ENCODE measurements at places on chromosomes 4 and X. TPM values are rescaled to one million over a fixed set of nuclear protein-coding genes. Genes with fewer than 3 reads are reported as not detected.

- no peak for DNase-seq
Measured at GRCh38 chr4:66741081-66741480, 804.2 kb downstream of the CENPC start.

DNA sequence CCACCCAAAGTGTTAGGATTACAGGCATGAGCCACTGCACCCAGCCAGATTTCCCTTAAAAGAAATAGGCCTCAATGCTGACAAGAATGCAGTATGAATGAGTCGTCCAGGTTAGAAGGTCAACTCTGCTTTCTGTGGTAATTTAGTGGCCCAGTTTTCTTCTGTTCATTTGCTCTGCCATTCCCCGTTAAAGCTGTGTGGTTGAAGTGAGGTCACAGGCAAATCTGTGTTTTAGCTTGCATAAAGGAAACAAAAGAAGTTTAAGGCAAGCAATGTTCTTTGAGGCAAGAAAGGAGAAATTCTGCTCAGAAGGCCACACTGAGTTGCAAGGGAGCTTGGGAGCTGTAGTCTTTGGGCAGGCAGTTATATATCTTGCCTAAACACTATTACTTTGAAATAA lies 176.8 kb downstream of the LARP7 start:
- DNase-seq = no peak

GRCh38 chr4:118834960-118835569 lies 861 bp downstream of the SEC24D start:
- peak; percentile 9 for DNase-seq

DNA sequence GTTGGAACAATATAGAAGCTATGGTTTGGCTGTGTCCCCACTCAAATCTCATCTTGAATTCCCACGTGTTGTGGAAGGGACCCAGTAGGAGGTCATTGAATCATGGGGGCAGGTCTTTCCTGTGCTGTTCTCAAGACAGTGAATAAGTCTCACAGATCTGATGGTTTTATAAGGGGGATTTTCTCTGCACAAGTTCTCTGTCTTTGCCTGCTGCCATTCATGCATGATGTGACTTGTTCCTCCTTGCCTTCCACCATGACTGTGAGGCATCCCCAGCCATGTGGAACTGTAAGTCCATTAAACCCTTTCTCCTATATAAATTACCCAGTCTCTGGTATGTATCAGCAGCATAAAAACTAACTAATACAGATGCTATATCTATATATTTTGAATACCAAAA lies 135.2 kb upstream of the EDNRA start:
- no peak for DNase-seq

The MAGEA2 gene
- total RNA-seq = not detected

DNA sequence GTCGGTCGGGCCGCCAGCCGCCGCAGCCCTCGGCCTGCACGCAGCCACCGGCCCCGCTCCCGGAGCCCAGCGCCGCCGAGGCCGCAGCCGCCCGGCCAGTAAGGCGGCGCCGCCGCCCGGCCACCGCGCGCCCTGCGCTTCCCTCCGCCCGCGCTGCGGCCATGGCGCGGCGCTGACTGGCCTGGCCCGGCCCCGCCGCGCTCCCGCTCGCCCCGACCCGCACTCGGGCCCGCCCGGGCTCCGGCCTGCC lies 213 bp downstream of the NFKB1 start:
- peak; percentile 45 for DNase-seq

GRCh38 chrX:35841872-35842271 lies 43.7 kb downstream of the MAGEB16 start:
- no peak for DNase-seq

GRCh38 chr4:54445866-54446265 lies 211.9 kb upstream of the KIT start:
- DNase-seq = no peak

GRCh38 chrX:44494357-44494756 lies 48.3 kb downstream of the FUNDC1 start:
- no peak for DNase-seq

DNA sequence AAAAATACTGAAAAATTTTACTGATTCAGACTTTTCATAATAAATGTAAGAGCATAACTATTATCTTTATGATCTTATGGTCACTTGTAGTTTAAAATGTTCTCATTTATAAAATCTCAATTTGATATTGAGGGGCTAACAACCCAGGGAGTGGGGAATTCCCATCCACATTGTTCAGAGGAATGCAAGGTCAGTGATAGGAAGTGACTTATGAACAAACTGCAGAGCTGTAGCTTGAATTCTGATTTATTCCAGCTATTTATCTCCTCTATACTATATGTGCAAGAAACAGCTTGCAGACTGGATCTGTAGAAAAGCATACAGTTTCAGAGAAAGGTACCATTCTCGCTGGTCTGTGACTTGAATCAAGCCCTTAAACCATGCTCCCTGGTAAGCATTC lies 61.6 kb downstream of the SEC24D start:
- no peak for DNase-seq

DNA sequence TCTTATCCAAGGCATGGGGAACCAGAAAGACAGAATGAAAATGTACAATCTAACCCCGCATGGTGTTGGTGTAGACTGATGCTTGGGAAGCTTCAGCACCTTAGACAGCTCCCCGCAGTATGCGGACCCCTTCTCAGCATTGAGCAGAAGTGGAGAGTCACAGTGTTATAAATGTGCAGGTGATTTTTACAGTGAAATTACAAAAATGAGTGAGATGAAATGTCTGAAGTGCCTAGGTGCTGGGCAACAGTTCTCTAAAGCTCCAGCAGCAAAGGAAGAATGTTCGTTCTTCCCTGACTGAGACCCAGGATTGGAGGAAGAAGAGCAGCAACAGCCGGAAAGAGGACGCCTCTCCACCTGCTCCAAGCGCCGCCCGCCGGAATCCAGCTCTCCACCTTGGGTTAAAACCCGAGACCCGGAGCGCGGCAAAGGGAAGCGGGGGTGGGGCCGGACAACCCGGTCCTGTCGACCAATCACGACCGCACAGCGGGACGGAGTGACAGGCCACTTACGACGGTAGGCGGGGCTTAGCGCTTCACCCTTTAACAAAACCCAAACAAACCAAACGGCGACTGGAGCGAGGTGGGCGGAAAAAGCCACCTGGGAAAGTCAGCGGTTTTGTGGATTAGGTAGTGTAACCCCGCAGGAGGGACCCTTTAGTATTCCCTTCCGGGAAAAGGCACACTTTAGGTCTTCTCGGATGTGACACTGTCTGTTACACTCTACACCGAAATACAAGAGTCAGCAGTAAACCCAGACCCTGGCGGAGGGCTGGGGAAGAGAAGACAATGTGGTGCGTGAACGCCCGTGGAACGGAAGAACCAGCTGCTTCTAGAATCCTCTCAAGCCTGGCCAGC lies at the start of gene GLRA3:
Gene GLRA3 (minus strand): TSS at position 403 of the 857 bp plus-strand sequence. CDS start 436 bp downstream, outside the sequence.
- peak; percentile 64 for DNase-seq

GRCh38 chrX:39749728-39750127 lies 348.0 kb downstream of the BCOR start:
- DNase-seq = no peak

GRCh38 chr4:38523524-38524448 lies 140.2 kb upstream of the KLF3 start:
- DNase-seq = no peak

- no peak for DNase-seq
Measured at GRCh38 chr4:112327965-112328733, 31.0 kb downstream of the ALPK1 start.
